SJSA1 (cell line): ENCODE measurements at places on chromosomes 1 and 21. TPM values are rescaled to one million over a fixed set of nuclear protein-coding genes. Genes with fewer than 3 reads are reported as not detected.
A peak's percentile ranks its signal among the peaks of the same experiment; 100 is the strongest.

DNA sequence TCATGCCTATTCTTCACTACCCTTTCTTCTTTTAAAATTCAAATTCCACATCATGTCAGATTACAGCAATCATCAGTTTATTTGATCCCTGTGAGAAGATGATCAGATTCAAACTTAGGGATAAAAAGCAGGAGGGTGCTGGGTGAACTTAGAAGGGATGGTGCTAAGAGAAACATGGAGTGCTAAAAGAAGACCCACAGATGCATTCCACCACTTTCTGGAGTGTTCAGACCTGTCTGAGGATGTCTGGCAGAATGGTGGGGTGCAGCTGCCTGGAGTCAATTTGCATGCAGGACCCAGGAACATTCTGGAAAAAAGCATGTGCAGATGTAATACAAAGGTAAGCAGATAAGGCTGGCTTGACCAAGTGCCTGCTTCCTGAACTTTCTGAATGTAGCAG lies 372.9 kb upstream of the RUNX1 start:
- no peaks in the 10 kb centered on the region for H3K27me3 ChIP-seq
- no peaks in the 10 kb centered on the region for H3K4me1 ChIP-seq
- no peak overlapping the region for H3K4me3 ChIP-seq

- no peaks in the 10 kb centered on the region for H3K36me3 ChIP-seq
- H3K4me1 ChIP-seq: no peaks in the 10 kb centered on the region
- DNase-seq: no peak
- no peaks in the 10 kb centered on the region for H3K27me3 ChIP-seq
Measured at GRCh38 chr1:4726620-4727341, 72.4 kb downstream of the AJAP1 start.

GRCh38 chr1:40162753-40163441 lies 1.7 kb downstream of the RLF start:
- H3K36me3 ChIP-seq: peaks cover 9% of the 10 kb centered on the region
- H3K4me1 ChIP-seq: peaks cover 16% of the 10 kb centered on the region
- peak overlapping the region; percentile 76 for H3K4me3 ChIP-seq
- no peak overlapping the region for H3K27ac ChIP-seq
- no peaks in the 10 kb centered on the region for H3K27me3 ChIP-seq

DNA sequence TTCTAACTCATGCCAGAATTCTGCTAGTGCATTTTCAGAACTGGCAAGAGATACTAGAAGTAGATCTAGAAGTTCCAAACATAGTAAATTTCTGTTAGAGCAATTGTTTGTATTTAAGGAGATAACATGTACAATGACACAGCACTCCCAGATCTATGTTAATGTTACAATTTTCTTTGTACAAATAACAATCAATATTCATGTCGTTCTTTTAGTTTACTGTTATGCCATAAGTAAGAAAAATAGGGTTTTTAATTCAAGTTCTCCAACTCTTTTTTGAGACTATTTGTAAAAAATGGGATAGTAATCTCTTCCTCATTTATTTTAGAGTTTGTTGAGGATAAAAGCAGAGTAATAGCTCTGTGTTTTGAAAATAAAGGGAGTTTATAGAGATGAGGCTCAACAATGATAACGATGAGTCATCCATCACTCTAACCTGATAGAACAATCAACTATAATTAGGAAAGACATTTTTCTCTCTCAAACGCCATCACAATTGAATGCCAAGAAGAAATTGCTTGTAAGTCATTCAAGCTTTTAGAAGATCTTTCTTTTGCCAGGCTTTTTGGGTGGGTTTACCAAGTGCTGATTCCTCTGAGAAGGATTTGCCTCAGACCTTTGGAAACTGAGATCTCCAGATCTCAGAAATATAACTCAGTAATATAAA lies 638 bp downstream of the CD84 start:
- no peaks in the 10 kb centered on the region for H3K36me3 ChIP-seq
- H3K27ac ChIP-seq: no peak overlapping the region
- no peaks in the 10 kb centered on the region for H3K4me1 ChIP-seq

DNA sequence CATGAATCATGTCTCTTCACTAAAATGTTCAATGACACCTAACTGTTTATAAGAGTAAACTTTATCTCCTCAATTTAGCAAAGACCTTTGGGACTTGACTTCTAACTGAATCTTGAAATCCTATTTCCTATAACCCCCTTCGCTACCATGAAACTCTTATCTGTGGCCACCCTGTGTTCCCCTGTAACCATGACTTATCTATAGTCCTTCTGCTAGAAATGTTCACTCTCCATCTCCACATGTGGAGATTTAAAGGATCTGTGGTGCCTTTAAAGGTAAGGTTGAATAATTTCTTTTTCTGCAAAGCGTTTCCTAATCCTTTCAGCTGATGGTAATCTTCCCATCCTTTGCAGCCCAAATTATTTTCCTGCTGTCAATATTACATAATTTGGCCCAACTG lies 436.3 kb upstream of the RUNX1 start:
- H3K4me3 ChIP-seq: no peak overlapping the region
- H3K4me1 ChIP-seq: peaks cover 4% of the 10 kb centered on the region; the same call in 1 of the 2 replicates
- no peaks in the 10 kb centered on the region for H3K27me3 ChIP-seq
- DNase-seq: no peak

GRCh38 chr1:174719194-174719593 lies 271.4 kb downstream of the GPR52 start:
- H3K27me3 ChIP-seq: no peaks in the 10 kb centered on the region
- no peak overlapping the region for H3K27ac ChIP-seq
- H3K4me3 ChIP-seq: no peak overlapping the region

- no peak for DNase-seq
- no peak overlapping the region for H3K4me3 ChIP-seq
- H3K27me3 ChIP-seq: peaks cover 4% of the 10 kb centered on the region
- H3K27ac ChIP-seq: no peak overlapping the region
Measured at GRCh38 chr1:150484431-150484830, 2.8 kb upstream of the TARS2 start.

DNA sequence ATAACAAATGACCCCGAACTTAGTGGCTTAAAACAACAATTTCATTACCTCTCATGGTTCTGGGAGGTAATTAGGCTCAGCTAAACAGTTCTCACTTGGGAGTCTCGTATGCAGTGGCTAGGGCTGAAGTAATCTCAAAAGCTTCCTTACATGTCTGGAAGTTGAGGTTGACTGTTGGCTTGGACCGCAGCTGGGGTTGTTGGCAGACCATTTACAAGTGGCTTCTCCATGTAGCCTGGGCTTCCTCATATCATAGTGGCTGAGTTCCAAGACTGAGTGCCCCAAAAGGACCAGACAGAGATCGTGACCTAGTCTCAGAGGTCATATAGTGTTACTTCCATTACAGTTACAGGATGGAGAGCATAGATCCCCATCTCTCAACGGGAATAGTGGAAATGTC lies 2.4 kb upstream of the POGZ start:
- peaks cover 23% of the 10 kb centered on the region for H3K4me1 ChIP-seq
- DNase-seq: no peak
- no peak overlapping the region for H3K27ac ChIP-seq
- no peaks in the 10 kb centered on the region for H3K27me3 ChIP-seq
- no peaks in the 10 kb centered on the region; the same call in 1 of the 2 replicates for H3K36me3 ChIP-seq

DNA sequence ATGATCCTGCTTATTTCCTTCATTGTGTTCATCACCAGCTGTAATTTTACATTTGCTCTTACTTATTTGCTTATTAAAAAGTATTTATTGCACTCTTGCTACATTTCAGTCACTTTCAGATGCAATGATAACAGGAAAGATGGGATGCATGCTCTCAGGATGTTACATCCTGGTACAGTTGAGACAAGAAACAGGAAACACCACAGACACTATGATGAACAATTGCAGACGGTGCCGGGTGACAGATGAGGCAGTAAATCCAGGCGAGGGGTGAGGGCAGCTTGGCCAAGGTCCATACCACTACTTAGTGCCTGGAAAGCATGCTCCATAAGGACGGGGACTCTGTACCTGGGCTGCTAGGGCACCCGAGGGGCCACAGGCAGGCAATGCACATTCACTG lies 156.6 kb upstream of the RAB4A start:
- DNase-seq: no peak
- no peak overlapping the region for H3K27ac ChIP-seq
- no peak overlapping the region for H3K4me3 ChIP-seq
- H3K27me3 ChIP-seq: no peaks in the 10 kb centered on the region
- H3K36me3 ChIP-seq: no peaks in the 10 kb centered on the region

DNA sequence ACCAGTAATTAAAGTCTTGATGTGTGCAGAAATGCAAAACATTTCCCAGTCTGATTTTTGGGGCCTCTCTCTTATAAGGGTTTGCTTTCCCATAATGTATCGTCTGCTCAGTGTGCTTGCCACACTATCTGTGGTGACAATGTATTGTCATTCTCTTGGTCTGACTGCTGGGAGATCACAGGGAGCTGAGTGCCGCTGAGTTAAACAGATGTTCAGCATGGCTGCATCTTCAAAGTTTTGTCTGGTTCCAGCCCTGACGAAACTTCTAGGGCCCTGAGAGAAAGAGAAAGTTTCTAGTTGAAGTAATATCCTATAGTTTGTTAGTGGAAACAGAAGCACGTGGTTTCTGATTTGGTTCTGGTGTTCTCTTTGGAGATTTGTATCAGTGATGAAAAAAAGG lies 42.6 kb downstream of the DNM3 start:
- no peaks in the 10 kb centered on the region for H3K36me3 ChIP-seq
- DNase-seq: no peak
- H3K27me3 ChIP-seq: no peaks in the 10 kb centered on the region
- H3K4me1 ChIP-seq: no peaks in the 10 kb centered on the region

DNA sequence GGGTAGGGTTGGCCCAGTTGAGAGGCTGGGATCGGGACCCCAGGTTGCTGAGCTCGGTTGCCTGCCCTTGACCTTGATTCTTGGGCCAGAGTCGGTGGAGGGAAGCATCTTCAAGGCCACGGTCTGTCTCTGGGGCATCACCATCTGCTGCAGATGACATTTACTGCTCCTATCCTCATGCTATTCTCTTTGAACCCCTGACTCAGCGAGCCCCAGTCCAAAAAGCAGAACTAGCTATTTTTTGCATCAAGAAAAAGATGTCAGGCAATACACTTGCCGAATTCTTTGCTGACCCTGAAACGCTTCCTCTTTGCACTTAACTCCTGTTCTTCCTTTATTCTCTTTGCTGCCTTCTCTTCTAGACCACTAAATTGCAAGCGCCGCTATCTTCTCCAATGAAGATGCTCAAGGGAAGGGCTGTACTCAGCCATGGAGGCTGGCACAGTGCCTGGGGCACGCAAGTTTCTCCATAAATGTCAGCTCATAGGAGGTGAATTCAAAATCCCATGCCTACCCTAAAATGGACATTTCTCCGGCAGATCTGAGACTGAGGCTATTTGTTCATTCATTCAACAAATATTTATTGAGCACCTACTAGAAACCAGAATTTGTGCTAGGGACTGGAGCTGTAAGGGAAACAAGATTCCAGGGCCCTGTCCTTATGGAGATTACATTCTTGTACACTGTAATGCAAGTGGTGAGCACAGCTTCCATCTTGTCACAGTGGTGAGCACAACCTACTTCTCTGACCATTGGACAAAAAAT lies 20.5 kb upstream of the CAPZB start:
- no peak overlapping the region for H3K27ac ChIP-seq
- H3K36me3 ChIP-seq: no peaks in the 10 kb centered on the region
- H3K4me3 ChIP-seq: no peak overlapping the region
- peaks cover 25% of the 10 kb centered on the region for H3K4me1 ChIP-seq
- no peak for DNase-seq
- no peaks in the 10 kb centered on the region for H3K27me3 ChIP-seq

DNA sequence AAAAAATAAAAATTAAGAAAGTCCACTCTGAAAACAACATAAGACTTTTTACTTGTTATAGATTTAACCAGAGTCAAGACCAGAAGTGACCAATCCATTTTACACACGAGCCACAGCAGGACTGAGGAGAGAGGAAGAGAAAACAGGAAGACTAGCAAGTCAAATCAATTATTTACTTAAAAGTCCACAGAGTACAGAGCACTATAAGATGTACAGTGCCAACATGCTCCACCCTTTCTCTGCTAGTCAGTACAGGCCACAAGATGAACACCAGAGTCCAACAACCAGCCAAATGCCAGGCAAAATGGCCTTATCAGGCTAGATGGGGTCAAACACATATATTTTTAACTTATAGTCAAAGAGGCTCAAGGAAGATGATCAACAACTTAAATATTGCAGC lies 19.5 kb downstream of the LUZP1 start:
- H3K4me1 ChIP-seq: peaks cover 26% of the 10 kb centered on the region
- DNase-seq: no peak
- H3K27me3 ChIP-seq: no peaks in the 10 kb centered on the region
- H3K27ac ChIP-seq: no peak overlapping the region

DNA sequence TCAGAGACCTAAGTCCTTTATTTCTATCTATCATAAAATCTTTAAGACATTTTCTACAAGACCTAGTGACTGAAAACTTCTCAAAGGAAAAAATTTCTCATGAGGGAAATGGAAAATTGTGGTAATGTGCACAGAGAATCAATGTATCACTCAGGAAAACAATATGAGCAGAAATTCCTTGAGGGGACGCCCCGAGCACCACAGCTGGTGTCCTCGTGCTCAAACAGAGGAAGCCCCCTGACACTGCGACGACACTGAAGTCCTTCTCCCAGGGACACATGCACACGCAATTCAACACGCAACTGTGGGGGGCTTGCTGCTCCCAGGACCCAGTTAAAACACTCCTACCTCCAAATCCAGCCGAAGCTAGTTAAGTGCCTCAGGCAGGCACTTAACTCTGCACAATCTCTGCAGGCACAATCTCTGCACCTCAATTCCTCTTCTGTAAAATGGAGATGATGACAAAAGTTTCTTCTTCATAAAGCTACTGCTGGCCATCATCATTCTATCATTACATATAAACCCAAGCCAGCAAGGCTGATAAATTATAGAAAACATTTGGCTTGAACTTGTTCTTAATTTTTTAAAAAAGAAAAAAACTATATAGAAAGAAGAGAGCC lies 16.0 kb downstream of the ZBTB17 start:
- no peak overlapping the region for H3K4me3 ChIP-seq
- peaks cover 24% of the 10 kb centered on the region; the same call in 1 of the 2 replicates for H3K36me3 ChIP-seq
- peaks cover 37% of the 10 kb centered on the region for H3K4me1 ChIP-seq
- H3K27me3 ChIP-seq: no peaks in the 10 kb centered on the region
- no peak for DNase-seq
- H3K27ac ChIP-seq: no peak overlapping the region

GRCh38 chr1:171611306-171611705 lies 10.7 kb upstream of the MYOCOS start:
- H3K4me1 ChIP-seq: no peaks in the 10 kb centered on the region
- no peaks in the 10 kb centered on the region for H3K27me3 ChIP-seq
- DNase-seq: no peak
- H3K36me3 ChIP-seq: no peaks in the 10 kb centered on the region
- no peak overlapping the region for H3K4me3 ChIP-seq

Gene HORMAD1
- total RNA-seq: not detected in 2 replicates

Gene GSTM1
- 19.0 and 26.8 TPM in 2 replicates for total RNA-seq

Gene GBP1
- 55.8 and 68.0 TPM in 2 replicates for total RNA-seq

Gene FAM78B
- 0.11 TPM in 1 of 2 replicates, not detected in the other for total RNA-seq

Gene HEYL
- 12.7 and 14.4 TPM in 2 replicates for total RNA-seq
